CD4-positive, alpha-beta T cell treated with Interleukin-12 subunit alpha and Interleukin-12 subunit beta, for 1 hour (primary cell): ENCODE measurements at places on chromosomes 5 and 9.

DNA sequence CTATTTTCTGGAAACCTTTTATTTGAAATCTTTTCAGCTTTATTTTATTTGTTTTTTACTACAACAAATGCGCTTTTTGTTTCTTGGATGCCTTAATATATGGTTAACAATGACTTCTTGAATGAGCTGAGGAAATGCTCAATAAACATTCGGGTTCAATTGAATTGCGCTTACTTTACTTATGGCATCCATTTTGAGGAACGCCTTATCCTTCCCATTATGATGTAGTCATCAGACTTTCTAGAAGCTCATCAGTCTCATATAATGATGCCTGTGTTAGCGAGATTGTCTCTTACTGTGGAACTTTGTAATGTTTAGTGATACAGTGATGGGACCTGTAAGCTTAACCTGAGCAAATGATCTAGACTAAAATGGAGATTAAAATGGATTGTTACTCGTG lies 916 bp downstream of the SHLD3 start:
- no peak for DNase-seq

- DNase-seq: no peak
Measured at GRCh38 chr9:93148721-93149120, 14.7 kb upstream of the NINJ1 start.

DNA sequence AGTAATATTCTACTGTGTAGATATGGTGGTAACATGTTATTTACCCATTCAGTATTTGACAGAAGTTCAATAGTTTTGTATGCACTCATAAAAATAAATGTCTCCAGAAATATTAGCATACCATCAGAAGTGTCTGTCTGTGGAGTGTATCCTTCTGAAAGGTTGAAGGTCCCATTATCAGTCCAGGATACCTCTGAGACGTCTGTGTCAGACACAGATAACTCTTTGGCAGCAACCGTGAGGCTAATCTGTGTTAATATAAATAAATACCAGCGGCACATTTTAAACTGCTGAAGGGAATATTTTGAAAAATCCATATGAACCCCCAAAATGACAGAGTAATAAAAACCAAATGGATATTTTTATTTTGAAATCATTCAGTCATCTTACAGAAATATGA lies 11.9 kb upstream of the ZNF622 start:
- no peak for DNase-seq

DNA sequence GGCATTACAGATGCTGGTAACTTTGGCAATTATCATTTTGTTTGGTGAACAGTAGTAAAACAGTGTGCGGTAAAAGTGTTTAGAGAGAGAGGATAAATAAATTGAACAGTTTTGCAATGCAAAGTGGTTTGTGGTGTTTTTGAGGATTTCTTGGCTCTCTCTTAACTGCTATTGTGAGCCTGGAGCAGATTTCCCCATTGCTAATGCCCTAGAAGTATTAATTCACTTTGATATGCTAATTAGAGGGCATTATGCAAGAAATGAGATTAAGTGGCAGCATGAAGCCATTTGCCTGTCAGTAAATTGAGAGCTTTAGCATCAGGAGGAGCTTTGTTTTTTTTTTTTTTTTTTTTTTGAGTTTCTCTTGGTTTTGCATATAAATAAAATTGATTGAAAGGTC lies 8.2 kb downstream of the PBX3 start:
- DNase-seq: no peak

GRCh38 chr9:17962747-17963146 lies 383.9 kb downstream of the SH3GL2 start:
- DNase-seq: no peak

- DNase-seq: no peak
Measured at GRCh38 chr9:90945336-90945735, 143.7 kb downstream of the SYK start.

DNA sequence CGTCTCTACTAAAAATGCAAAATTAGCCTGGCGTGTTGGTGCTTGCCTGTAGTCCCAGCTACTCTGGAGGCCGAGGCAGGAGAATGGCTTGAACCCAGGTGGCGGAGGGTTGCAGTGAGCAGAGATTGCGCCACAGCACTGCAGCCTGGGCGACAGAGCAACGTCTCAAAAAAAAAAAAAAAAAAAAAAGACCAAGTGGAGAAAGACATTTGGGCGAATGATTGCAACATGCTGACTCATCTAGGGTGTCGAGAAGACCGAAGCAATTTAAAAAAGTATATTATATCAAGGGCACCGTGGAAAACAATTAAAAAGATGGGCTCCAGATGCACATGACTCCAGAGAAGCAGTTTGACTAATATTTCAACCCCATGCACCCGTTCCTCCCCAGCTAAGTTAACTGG lies 9.2 kb downstream of the KLF4 start:
- DNase-seq: no peak

DNA sequence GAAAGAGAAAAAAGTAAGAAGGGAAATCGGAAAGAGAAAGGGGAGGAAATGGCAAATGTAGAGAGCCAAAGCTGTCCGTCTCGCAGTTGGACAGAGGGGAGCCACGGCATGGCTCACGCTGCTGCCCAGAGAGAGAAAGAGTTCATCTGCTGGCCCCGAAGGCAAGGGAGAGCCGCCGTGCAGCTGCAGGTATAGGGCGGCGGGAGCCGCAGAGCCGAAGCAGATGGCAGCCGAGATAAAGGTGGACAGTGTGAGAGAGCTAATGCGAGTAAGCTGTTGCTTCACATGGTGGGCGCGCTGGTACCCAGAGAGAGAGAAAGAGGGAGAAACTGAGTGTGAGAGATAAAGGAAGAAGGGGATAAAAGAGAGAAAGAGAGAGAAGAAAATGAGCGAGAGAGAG lies 188.4 kb upstream of the PPP1R26 start:
- no peak for DNase-seq

- DNase-seq: no peak
Measured at GRCh38 chr5:154977409-154977808, 36.1 kb upstream of the KIF4B start.

DNA sequence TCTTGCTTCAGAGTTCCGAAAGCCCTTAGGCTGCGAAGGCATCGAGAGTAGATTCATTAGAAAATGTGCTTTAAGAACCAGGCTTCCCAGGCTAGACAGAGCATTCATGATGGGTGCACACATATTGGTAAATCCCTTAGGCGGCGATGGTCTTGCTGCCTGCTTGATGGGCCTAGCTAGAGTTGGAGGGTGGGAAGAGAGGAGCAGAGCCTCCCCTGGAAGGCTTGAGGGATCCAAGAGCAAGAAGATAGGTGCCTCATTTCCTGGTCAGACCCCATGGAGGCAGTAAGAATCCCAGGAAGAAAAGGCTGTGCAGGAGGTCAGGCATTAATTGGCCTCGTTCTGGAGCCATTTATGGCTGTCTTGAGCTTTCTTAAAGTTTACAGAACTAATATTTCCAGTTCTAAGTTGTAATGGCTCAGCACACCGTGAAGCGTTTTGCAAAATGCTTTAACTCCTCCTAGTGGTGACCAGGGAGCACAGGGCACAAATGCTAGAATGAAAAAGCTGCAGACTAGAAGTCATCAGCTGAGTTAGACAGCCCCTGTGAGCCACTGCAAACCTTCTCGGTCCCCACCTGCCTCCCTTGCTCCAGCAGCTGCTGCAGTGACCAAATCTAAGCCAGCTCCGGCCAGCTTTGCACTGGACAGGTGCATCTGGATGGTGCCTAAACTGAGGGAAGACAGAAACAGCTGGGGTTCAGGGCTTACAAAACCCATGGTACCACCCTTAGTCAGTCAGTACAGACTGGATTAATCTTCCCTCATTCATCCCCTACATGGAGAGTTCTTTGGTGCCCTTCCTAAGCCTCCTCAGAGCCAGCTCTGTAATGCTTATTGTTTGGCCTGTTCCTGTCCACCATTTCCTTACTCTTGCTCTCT lies 14.7 kb downstream of the SLC45A2 start:
- DNase-seq: peak; percentile 17

DNA sequence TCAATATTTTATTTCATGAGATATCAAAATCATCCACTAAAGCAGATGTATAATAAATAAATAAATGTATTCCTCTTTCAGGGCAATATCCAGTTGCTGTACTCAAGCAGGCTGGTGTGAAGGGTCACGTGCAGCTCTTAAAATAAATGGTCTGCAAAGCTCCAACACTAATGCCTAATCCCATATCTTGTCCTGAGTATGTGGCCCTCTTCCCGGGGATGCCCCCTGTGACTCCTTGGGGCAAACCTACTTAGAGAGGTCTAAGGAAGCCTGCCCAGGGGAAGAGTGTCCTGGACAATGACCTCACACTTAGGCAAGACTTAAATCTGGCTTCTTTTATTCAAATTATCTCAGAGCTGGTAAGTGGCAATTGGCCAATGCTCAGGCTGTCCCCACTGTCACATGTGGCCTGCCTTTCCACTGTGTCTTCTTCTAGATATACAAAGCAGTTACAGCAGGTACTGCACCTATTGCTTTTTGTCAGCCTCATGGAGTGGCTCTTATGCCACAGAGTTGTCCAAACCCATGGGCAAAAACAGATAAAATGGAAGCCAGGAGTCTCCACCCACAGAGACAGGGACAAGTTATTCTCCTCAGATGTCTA lies 55.3 kb downstream of the SEMA5A start:
- DNase-seq: no peak

GRCh38 chr5:174242573-174242972 lies 197.1 kb downstream of the NSG2 start:
- DNase-seq: no peak

DNA sequence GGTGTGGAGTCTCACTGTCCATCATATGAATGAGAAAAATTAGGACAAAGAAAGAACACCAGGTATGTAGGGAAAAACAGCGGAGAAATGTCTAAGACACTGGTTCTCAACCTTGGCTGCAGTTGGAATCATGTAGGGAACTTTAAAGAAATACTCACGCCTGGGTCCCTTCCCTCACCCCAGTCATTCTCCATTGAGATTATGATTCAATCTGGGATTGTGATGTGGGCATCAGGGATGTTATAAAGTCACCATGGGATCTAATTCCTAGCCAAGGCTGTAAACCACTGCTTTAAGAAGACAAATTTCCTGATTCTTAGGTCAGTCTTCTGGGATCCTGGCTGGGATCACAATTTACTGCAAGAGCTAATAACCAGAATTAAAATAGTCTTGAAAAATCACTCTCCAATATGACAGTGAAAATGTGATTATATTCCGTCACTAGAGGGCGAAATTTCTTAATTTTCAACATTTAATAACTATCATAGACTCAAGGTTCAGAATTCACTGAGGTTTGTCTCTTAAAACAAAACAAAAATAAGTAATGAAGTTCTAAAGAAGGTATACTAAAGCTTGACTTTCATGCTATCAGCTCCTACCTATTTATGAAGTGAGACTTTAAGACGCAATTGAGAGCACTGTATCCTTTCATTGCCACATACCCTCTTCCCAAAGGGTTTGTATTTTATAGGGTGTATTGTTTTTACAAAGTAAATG lies 60.5 kb downstream of the GLDC start:
- peak; percentile 38 for DNase-seq

- DNase-seq: no peak
Measured at GRCh38 chr9:6904371-6904770, 146.6 kb downstream of the KDM4C start.

GRCh38 chr9:72207278-72207677 lies 58.0 kb downstream of the GDA start:
- no peak for DNase-seq

- no peak for DNase-seq
Measured at GRCh38 chr9:18727904-18728303, 254.0 kb downstream of the ADAMTSL1 start.

- peak; percentile 57 for DNase-seq
Measured at GRCh38 chr5:1479581-1480188, 34.4 kb upstream of the SLC6A3 start.

DNA sequence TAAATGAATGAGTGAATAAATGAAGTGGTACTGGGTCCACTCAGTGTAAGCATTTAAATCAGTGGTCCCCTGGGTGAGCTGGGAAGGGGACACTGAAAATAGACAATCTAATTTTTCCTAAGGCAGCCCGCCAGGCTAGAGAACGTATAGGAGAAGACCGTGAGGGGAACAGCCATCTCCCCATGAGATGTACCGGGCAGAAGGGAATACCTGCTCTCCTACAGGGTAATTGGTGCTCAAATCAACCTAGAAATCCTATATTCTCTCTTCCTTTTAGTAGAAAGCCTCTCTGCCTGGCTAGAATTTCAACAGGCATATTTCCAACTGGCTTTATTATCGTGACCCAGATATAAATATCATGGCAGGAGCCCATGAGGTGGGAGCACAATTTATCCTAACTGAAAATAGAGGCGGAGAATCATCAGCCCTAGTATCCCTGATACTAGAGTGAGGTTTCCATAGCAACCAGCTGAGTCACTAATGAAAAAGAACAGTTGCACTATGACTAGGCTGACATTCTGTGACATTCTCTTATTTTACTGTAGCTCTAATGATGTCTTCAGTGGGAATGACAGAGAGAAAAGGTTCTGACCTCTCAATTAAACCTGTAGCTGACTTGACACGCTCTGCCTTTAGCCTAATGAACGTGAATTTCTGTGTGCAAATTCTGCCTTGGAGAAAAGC lies 96.5 kb upstream of the CAST start:
- DNase-seq: peak; percentile 3

DNA sequence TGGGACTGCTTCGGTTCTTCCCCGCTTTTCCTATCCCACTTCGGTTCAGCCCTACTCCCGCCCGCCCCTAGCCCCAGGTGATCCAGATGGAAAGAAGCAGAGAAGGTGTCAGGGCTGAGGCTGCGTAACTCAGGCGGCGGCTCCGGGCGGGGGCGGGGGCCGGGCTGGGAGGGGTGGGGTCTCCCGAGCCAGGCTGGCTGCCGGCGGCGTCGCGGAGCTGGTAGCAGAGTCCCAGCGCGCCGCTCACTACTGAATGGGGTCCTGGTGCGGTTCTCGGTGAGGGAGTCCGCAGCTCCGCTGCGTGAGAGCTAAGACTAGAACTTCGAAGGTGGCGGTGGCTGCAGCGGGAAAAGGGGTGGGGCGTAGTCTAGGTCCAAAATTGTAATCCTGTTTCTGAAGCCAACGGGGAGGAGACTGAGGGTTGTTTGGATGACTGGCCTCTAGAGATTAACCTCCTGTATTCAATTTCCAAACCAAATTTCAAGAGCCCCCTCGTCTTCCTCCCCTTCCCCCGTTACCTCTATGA lies 1.4 kb downstream of the PRR16 start:
- no peak for DNase-seq

DNA sequence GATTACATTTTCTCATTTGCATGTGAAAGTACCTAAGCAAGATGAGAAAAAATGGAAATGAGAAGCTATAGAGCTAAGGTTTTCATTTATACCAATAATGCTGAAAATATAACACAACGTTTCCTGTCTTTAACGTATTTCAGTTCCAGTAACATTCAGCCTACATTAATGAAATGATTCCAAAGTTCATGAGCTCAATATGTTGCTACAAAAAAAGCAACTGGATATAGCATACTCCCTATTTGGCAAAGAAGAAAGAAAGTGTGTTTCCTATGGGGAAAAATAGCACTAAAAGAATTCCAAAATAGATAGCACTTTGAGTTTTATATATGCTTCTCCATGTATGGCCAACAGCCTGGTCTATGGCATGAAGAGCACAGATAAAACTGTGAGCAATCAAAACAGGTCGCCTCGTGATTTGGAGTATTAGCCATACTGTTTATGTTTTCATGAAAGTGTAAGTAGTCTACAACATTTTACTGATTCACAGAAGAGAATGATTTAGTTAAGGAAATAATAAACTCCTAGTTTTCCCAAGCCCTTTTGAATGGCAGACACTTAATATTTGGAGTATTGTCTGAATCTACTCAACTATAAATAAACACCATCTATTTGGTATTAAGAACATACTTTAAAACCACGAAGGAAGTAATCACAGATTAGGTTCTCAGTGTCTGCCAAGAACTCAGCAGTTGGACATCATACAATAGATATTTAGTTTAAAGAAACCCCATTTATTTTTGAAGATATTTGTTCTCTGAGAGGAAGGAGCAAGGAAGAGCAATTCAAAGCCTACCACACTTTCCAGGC lies 258.7 kb upstream of the RASA1 start:
- no peak for DNase-seq
